ENCODE measurements at places on chromosomes 3 and 15. TPM values are rescaled to one million over a fixed set of nuclear protein-coding genes. Genes with fewer than 3 reads are reported as not detected.

The LSAMP gene
- total RNA-seq, result 11.6 TPM

The ANKUB1 gene
- total RNA-seq, result not detected

The LINGO1 gene
- total RNA-seq, result not detected

The FYCO1 gene
- total RNA-seq, result 57.2 TPM

The WDR72 gene
- total RNA-seq, result not detected

The KCNH8 gene
- not detected for total RNA-seq

The CD200R1L gene
- under 0.01 TPM for total RNA-seq

The RAB6B gene
- 0.37 TPM for total RNA-seq

All from smooth muscle cell of bladder (primary cell).